Daoy (cell line): ENCODE measurements at places on chromosomes 7 and 10. TPM values are rescaled to one million over a fixed set of nuclear protein-coding genes. Genes with fewer than 3 reads are reported as not detected.

DNA sequence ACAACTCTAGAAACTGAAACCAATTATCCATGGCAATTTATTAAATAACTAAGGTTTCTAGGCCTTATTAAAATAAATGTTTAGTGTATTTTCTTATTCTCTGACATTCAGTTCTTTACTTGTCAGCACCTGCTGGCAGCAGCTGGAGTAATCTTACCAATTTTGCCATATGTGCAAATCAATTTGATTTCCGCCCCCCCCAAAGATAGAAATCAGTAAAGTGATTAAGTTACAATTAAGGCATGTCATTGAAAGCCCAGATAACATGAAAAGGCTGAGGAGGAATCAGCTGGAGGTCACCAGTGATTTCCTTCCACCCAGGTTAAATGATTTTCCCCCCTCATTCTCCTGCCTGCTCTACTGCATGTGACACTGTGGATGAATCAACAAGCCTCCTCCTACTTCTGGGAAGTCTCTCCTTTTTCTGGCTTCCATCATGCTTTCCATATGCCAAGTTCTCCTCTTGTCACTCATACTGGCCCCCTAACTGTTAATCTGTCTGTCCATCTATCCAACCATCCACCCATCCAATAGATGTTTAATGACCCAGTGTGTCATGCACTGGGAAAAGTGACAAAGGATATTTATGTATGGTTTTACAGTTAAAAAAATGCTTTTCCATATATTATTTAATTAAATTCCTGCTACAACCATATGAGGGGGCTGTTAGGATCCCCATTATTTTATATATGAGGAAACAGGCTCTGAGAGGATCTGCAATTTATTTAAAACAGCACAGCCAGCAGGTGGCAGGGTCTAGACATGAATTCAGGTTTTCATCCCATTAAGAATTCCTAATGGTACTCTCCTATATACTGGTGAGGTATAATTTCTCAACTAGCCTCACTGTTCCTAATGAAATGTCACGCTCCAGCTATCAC is 116.5 kb downstream of the ATXN7L1 start:
- DNase-seq, result peak; percentile 66

GRCh38 chr10:24715246-24715769 is 8.4 kb downstream of the ARHGAP21 start:
- DNase-seq, result no peak

DNA sequence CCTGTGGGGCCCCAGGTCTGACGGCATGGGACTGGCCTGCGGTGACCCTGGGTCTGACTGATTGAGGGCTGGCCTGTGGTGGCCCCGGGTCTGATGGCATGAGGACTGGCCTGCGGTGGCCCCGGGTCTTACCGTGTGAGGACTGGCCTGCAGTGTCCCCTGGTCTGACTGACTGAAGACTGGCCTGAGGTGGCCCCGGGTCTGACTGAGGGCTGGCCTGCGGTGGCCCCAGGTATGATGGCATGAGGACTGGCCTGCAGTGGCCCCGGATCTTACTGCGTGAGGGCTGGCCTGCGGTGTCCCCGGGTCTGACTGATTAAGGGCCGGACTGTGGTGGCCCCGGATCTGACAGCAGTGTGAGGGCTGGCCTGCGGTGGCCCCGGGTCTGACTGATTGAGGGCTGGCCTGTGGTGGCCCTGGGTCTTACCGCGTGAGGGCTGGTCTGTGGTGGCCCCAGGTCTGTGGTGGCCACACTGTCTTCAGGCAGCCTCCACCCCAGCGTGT is 10.9 kb downstream of the JAKMIP3 start:
- no peak for DNase-seq

- no peak for DNase-seq
Observed at GRCh38 chr7:108054537-108054936, 51.6 kb upstream of the LAMB1 start.

GRCh38 chr7:30682212-30683083 is at the start of gene CRHR2:
TSS of gene CRHR2 (minus strand) at chr7:30682456. CDS start at chr7:30682280, 176 bp downstream.
- DNase-seq, result peak; percentile 51

DNA sequence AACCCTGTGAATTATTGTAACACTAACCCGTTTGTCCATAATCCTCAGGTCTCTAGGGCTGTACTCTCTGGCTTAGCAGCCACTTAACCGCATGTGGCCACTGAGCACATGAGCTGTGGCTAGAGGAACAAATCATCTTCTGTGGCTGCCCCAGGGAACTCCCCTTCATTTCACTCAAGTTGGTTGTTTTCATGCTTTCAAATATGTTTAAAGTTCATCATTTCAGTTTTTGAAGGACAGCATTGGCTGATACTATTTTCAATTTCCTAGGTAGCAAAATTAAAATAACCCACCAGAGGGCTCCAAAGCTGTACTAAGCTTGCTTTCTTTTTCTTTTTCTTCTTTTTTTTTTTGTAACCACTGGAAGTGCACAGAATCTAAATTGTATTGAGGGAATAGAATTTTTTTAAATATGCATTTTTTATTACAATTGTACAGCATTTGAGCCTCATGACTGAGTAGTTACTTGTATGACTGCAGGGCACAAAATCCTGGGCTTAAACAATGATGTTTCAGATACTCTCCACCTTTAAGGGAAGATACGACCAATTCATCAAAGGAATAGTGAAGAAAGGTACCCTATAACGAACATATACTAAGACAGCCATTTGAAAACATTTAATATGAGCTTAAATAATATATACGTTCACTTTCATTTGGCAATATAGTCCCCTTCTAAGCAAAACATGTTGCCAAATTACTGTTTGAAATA is 38.6 kb downstream of the MRC1 start:
- DNase-seq, result peak; percentile 4

DNA sequence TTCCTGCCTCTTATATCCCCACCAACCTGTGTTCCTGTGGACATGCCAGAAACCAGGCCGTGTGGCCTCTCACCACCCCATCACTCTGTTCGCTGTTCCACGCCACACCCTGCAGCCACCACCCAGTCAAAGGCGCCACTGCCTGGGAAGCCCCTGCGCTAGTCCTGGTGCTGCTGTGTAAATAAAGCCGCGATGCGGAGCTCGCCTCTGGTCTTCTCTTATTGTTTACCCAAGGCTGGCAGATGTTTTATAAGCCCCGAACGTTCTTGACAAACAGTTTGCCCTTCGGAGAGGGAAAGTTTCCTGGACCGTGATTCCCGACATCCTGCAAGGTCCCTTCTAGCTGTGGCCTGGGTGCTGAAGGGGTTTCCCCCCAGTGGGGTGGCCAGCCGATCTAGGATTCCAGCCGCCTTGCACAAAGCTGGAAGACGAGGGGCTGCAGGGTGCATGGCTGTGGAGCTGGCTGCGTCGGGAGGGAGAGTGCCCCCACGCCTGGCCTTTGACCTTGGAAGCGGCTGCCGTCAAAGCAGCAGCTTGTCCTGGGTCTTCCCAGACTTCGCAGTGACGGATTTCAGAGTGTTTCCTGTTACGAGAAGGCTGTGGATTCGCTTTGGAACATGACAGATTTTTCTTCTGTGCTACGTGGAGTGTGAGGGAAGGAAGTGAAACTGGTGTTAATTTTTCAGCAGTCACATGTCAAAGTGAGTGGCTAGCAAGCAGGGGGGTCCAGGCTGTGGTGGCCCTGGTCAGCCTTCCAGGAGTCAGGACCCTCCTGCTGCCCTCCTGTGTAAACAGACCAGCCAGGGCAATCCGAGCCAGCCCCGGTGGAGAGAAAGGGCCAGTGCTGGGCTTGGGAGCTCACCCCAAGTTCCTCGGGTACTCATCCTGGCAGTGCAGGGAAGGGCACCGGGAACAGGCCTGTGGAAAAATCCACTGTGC is 61.6 kb downstream of the LHPP start:
- DNase-seq, result no peak

DNA sequence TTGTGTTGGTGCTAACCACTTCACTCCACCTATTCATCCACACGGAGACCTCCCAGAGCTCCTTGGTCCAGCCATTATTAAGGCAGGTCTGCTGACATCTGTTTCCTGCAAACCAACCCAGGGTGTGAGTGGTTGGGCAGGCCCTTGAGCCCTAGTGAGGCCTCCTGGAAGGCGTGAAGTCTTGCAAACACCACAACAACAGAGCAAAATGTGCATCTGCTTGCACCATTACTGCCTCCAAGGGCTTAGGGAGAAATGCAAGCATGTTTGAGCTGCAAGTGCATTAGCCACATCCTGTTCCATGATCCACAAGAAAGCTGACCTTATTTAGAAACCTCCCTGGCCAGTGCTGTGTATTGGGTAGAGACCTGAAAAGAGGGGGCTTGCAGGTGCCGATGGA is 325.5 kb downstream of the GRID1 start:
- DNase-seq, result no peak

- no peak for DNase-seq
Observed at GRCh38 chr10:7320072-7320471, 90.8 kb downstream of the SFMBT2 start.

DNA sequence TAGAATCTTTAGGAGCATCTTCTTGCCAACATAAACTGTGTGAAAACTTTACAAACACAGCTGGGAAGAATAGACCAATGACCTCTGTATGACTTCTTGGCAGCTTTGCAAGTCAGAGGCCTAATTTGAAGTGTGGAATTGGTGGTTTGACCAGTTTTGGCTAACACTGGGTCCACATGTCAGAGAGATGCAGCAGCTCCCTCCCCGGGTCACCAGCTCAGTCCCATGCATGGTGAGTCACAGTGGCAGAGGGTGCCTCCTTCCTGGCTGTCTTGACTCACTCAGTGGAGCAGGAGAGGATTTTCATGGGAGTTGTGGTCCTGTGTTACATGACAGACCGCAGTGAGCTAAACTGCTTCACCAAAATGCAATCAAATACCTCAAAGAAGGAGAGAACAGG is 8.2 kb upstream of the STARD3NL start:
- peak; percentile 94 for DNase-seq

- DNase-seq, result no peak
Observed at GRCh38 chr7:1713502-1714484, 43.7 kb downstream of the ELFN1 start.

GRCh38 chr10:71844084-71844483 is 7.0 kb downstream of the PSAP start:
- no peak for DNase-seq

DNA sequence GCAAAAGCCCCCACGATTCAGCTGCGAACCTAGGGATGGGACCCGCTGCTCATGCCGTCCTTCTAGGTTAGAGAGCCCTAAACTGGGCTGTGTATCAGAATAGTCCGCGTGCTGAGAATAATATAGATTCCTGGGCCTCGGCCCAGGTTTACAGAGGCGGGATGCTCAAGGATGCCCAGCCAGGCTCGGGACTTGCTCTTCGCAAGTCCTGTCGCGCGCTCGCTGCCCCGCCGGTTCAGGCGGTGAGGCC is 266 bp upstream of the STMP1 start:
- no peak for DNase-seq

- DNase-seq, result peak; percentile 9
Observed at GRCh38 chr7:136868496-136869000, at the start of gene CHRM2. TSS of gene CHRM2 (plus strand) at chr7:136868652. CDS start at chr7:137014866, 146,214 bp downstream.

- DNase-seq, result no peak
Observed at GRCh38 chr10:82171899-82172298, 296.9 kb downstream of the NRG3 start.

- DNase-seq, result no peak
Observed at GRCh38 chr7:68485253-68485917, 1112.9 kb upstream of the AUTS2 start.

DNA sequence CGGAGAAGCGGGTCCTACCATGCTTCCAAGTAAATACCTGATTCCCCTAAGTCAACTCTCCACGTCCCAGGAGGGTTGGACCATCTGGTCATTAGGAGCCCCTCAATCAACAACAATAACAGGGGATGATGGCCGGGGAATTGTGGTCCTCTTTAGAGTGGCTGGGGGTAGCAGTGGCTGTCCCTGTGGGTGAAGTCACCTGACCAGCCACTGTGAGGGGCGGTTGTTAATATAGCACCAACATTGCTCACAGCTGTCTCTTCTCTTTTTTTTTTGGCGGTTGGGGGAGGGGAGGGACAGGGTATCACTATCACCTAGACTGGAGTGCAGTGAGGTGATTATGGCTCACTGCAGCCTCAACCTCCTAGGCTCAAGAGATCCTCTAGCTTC is 67.9 kb downstream of the SPDYE5 start:
- peak; percentile 13 for DNase-seq

DNA sequence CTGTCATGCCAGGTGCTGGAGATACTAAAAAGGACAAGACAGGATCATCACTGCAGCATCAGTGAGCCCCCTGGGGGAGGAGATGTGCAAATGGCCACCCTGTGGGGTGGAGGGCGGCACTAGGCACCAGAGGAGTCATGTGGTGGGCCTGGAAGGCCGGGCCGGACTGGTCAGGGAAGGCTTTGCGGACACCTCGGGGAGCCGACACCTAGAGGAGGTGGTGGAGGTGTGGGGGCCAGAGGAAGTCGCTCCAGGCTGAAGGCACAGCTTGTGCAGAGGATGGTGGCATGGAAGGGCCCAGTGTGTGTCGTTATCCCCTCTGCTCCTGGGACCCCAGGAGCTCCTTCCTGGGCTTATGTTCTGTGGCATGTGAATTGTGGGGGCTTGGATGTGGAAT is 437.7 kb downstream of the RPS24 start:
- no peak for DNase-seq

DNA sequence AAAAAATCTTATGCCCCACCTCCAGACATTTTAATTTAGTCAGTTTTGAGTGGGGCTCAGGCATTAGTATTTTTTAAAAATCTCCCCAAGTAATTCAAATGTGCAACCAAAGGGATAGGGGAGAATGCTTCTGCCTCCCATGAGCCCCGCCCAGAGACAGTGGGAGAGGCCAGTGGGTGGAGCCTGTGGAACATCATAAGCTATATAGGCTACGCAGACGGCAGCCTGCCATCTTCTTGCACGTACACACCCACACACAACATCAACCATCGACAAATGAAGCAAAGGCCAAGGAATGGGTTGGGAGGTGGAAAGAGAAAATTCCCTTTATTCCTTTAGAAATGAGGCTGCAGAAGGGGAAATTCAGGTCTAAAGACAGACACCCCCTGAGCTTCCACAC is 25.2 kb downstream of the CREB3L2 start:
- no peak for DNase-seq

GRCh38 chr7:158108646-158109293 is 478.9 kb downstream of the PTPRN2 start:
- DNase-seq, result no peak

- DNase-seq, result no peak
Observed at GRCh38 chr7:2853147-2853546, 9.0 kb upstream of the GNA12 start.

GRCh38 chr7:36966636-36967035 is 242.3 kb upstream of the AOAH start:
- DNase-seq, result no peak

The CYP2C8 gene
- total RNA-seq, result not detected in 2 replicates

The CALML5 gene
- total RNA-seq, result not detected in 2 replicates

The MUC3A gene
- not detected in 2 replicates for total RNA-seq

The SRPK2 gene
- total RNA-seq, result 37.5 and 43.6 TPM in 2 replicates

The ANLN gene
- 460 and 468 TPM in 2 replicates for total RNA-seq

The DNA2 gene
- 24.1 and 36.6 TPM in 2 replicates for total RNA-seq

The NEURL1 gene
- total RNA-seq, result 0.03 TPM in 1 of 2 replicates, not detected in the other
